ENCODE measurements at places on chromosomes 3 and 15.

- no peak for DNase-seq
These were observed 1013.6 kb downstream of the ROBO1 start for GRCh38 chr3:78754066-78754743.

- DNase-seq: peak; percentile 29
These were observed 49.1 kb upstream of the RAB6B start for GRCh38 chr3:133944641-133945380.

DNA sequence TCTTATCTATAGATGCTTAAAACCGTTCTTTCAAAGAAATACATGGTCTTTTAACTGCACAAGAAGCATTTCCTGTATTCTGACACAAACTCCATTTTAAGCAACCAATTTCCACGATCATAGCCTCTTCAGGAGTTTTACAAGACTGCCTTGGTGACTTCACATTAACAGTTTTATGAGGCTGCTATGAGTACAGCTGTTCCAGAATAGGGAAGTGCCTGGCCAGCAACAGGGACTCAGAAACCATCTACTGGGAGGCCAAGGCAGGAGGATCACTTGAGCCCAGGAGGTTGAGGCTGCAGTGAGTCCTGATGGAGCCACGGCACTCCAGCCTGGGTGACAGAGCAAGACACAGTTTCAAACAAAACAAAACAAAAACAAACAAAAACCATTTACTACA lies 78.4 kb downstream of the B3GNT5 start:
- DNase-seq: no peak

- DNase-seq: no peak
These were observed 6.0 kb upstream of the BFSP2 start for GRCh38 chr3:133393691-133394474.

DNA sequence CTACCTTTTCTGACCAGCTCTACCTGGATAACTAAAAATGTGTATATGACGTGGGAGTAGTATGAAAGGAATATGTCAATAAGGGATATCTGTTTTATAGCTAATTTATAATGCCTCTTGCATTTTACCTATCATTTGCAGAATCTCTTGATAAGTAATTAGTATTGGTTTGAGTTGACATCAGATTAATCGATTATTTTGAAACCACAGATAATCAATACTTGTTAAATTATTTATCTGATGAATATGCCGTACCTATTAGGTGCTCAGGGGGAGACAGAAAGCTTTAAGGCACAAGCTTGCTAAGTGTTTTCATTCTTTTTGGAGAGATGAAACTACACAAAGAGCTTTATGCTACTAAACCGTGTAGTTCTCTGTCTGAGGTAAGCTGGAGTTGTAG lies 24.3 kb downstream of the NR1D2 start:
- DNase-seq: no peak

- no peak for DNase-seq
These were observed 5.9 kb upstream of the RBP2 start for GRCh38 chr3:139482206-139482605.

- no peak for DNase-seq
These were observed 78.5 kb downstream of the FGF7 start for GRCh38 chr15:49501586-49501985.

- DNase-seq: no peak
These were observed 34.3 kb downstream of the ST6GAL1 start for GRCh38 chr3:186964616-186965015.

DNA sequence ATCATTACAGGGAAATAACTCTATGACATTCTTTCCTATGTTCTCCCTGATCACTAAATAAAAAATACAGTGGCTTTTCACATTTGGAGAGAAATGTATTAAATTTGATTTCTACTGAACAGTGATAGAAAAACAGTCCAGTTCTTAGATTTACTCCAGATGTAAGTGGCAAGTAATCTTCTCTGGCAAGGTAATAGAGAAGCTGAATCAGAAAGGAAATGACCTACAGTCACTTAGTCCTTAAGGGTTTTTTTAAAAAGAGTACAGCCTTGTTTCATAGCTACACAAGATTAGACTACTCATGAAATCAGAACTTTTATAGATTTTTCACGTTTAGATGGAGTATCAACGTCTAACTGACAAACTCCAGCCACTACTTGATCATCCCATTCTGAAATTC lies 236.9 kb downstream of the CADPS start:
- no peak for DNase-seq

Data from tibial nerve (tissue), 4 donors.